Osteoblast (primary cell): ENCODE measurements at places on chromosomes 4 and X. TPM values are rescaled to one million over a fixed set of nuclear protein-coding genes. Genes with fewer than 3 reads are reported as not detected.

- DNase-seq = no peak
Measured at GRCh38 chrX:68420559-68420958, 12.7 kb downstream of the OPHN1 start.

Gene RFC1
- total RNA-seq = 49.9 and 54.5 TPM in 2 replicates

GRCh38 chr4:110660755-110661154 is 37.9 kb upstream of the PITX2 start:
- no peak for DNase-seq

GRCh38 chrX:150643958-150644357 is 49.2 kb upstream of the MTMR1 start:
- no peak for DNase-seq

Gene P2RY8
- under 0.01 TPM in 1 of 2 replicates, not detected in the other for total RNA-seq

DNA sequence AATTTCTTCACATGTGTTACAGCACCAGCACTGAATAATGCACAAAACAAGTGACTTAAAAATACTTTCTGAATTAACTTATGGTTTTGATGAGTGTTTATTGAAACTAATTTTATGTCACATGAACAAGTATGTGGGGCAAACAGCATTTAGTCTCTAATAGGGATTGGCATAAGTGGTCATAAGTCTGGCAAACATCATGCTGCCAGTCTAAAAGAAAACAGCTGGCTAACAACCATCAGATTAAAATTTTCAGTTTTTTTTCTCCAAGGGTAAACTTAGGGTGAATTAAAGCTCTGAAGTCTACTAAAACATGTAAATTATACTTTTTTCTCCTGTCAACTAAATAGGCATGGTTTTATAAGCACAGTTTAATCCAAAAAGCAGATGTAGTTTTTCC is 1014.2 kb downstream of the FAT4 start:
- no peak for DNase-seq

GRCh38 chr4:15898902-15899301 is 39.6 kb downstream of the FGFBP1 start:
- DNase-seq = no peak

DNA sequence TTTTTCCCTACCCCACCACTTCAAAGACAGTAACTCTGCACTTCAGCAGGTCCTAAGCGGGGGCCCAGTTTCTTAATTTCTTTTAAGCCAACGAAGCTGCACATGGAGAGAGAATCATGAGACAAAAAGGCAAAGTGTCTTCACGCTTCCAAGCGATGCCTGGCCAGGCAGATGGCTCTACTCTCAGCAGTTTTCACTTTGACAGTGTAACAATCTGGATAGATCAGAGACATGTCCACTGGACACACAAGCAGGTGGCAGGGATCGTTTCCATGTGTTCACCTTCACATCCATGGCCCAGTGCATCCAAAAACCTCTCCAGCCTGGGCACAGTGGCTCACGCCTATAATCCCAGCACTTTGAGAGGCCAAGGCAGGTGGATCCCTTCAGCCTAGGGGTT is 27.8 kb downstream of the PPP2R2C start:
- no peak for DNase-seq

Gene AWAT2
- total RNA-seq = not detected in 2 replicates

GRCh38 chr4:87037671-87038334 is 103.0 kb downstream of the AFF1 start:
- DNase-seq = no peak

DNA sequence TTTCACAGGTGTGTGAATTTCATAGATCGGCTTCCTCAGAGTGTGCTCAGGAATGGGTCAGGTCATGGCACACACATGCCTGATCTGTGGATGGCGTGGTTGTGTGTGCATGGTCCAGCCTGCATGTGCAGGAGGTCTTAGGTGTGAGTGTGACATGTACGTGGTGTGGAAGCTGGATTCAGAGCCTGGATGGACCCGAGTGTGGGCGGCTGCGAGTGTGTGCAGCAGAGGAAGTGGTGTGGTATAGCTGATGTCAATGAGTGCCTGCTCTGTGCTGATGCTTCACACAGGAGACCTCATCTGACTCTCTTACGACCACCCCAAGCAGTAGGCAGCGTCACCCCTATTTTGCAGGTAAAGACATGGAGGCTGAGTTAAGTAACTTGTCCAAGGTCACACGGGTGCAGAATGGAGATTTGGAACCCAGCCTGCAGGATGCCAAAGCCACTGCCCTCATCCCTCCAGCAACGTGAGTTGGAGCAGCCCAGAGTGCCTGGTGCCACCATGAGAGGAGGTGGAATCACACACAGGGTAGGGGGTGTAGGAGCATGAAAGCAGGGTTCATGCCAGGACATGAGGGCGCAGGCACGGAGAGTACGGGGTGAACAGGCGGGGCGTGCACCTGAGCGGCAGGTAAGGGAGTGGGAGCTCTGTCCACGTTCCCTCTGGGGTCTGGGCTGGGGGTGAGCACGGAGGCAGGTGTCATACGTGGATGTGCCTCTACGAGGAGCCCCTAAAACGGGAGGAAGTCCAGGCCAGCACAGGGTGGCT is 24.2 kb upstream of the C4orf50 start:
- no peak for DNase-seq

DNA sequence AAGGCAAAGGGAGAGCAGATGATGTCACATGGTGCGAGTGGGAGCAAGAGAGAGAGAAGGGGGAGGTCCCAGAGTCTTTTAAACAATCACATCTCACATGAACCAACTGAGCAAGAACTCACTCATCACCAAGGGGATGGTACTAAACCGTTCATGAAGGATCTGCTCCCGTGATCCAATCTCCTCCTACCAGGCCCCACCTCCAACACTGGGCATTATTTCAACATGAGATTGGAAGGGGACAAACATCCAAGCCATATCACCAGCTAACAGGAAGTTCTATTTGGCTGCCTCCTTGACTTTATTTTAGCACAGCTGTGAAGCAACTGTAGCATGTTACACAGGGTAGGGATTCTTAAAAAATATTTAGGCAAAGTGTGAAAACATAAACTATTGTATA is 102.5 kb downstream of the DDIT4L start:
- no peak for DNase-seq

GRCh38 chr4:128877934-128878333 is 68.4 kb downstream of the JADE1 start:
- no peak for DNase-seq

Gene ARMCX1
- total RNA-seq = 67.7 and 70.1 TPM in 2 replicates

- DNase-seq = no peak
Measured at GRCh38 chr4:1907848-1908525, 36.8 kb downstream of the NSD2 start.

DNA sequence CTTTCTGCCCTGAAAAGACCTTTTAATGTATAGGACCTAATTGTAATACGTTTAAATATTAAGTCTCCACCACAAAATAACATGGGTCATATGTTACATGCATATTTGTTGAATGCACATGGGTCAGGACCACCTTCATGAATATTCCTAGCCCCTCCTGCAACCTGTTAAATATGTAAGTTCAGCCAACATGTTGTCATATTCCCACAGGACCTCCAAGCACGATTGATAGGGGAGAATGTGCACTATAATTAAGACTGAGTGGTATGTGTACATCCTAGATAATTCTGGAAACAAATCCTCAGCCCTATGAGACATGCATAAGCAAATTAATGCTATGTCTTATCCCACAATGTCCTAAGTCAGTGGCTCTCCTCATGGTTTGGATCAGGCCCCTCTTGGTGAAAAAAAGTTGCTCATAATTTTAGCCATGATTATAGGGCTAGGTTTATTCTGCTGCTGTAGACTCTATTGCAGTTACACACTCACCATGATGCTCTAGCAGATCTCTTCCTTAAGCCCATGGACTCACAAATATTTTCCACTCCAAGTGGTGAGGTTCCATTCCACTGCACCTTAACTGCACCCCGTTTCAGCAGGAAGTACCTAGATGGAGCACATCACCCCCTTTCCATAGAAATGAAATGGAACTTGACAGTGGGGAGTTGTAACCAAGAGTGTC is 10.2 kb downstream of the TIGD2 start:
- DNase-seq = peak; percentile 62

- DNase-seq = no peak
Measured at GRCh38 chrX:46561824-46562657, 11.5 kb upstream of the CHST7 start.

- no peak for DNase-seq
Measured at GRCh38 chr4:5222951-5223350, 171.7 kb downstream of the STK32B start.

DNA sequence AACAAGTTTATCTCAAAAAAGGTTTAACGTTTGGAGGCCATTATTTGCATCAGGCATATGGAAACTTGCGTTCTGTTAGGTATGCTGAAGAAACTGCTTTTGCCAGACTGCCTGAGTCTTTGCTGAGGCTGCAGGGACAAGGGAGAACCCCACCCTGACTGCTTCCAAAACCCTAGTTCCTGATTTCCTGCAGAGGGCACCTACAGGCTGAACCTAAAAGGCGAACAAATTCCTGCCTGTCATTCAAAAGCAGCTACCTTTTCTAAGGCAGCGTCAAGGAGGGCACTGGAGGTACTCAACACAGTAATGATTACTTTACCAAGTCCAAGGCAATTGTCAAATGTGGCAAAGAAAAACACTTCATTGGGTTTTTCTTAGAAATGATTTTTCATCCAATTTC is 578 bp upstream of the CORIN start:
- DNase-seq = no peak
